ENCODE measurements at places on chromosomes 3 and 15.

DNA sequence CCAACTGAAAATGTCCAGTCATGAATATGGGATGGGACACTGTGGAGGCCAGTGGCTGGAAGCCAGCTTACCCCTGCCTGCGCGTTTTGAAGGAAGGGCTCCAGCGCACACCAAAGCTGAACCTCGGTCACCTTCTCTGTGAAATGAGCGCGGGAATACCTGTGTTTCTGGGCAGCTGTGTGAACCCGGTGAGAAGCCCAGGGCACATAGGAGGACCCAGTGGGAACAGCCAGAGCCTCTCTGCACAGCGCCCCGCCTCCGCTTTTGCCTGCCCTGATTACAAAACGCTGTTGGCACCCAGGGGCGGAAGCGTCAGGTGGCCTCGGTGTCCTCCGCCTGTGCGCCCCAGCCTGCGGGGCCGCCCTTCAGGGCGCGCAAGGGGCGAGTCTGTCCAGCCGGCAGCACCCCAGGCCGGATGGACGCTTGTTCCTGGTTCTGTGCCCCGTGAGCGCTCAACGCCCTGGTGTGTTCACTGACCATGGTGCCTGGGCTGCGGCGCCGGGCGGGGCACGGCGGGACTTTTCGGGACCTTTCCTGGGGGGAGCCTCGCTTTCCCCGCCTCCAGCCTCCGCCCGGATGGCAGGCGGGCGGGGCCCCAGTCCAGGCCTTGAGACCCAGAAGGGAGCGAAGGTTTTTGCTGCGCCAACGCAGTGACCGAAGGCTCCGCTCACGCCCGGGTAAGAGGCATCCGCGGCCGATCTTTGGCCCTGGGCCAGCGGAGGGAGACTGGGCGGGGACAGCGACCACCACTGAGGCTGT is at the start of gene SQOR:
Gene SQOR, plus strand, starts transcription at position 598 of the 759 bp plus-strand sequence. CDS start 23,895 bp downstream, outside the sequence.
- peak; percentile 30 for DNase-seq

DNA sequence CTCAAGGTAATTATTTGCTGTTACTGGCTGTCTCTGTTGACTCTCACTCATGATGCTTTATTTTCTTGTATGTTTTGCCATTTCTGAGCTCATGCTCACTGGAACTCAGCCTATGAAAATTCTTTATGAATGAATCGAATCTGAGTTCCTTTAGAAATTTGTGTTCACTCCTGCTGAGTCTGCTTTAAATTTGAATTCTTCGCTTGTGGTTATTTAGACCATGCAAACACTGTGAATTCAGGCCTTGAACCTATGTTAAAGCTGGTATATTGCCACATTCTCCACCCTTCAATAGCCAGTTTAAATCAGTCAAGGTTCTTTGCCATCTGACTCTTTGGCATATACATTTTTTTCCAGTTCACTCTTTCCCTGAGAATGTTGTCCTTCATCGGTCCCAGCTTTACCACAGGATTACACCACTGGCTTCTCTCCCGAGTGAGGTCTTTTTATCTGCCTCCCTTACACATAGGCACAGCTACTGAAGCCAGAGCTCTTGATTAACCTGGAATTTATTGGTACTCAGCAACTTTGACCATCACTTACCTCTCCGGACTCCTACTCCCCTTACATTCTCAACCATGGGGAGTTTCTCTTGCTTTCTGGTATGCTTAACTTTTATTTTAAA is 400.6 kb downstream of the VPS13C start:
- DNase-seq: no peak

GRCh38 chr3:189401196-189401595 is 229.4 kb downstream of the TPRG1 start:
- no peak for DNase-seq

- DNase-seq: no peak
Observed at GRCh38 chr3:5332270-5332956, 144.9 kb downstream of the EDEM1 start.

GRCh38 chr3:7340795-7341194 is 479.9 kb downstream of the GRM7 start:
- DNase-seq: no peak

DNA sequence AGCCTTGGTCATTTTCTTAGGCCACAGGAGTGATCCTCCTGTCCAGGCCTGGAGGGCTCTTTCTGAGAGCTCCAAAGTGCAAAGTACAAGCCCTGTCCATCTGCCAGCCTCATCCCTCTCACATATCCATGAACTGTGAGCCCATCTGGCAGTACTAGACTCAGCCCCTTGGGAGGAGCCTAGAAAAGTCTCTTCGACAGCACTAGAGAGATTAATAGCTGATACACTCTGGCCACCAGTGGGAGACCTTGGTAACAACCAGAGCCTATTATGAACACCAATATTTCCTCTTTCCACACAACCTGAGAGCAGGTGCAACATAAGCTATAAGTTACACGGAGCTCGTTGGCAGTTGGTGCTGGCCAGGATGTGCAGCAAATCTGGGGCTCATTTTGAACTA is 59.5 kb upstream of the DCLK3 start:
- DNase-seq: no peak

GRCh38 chr3:152203652-152204051 is 65.1 kb upstream of the MBNL1 start:
- no peak for DNase-seq

DNA sequence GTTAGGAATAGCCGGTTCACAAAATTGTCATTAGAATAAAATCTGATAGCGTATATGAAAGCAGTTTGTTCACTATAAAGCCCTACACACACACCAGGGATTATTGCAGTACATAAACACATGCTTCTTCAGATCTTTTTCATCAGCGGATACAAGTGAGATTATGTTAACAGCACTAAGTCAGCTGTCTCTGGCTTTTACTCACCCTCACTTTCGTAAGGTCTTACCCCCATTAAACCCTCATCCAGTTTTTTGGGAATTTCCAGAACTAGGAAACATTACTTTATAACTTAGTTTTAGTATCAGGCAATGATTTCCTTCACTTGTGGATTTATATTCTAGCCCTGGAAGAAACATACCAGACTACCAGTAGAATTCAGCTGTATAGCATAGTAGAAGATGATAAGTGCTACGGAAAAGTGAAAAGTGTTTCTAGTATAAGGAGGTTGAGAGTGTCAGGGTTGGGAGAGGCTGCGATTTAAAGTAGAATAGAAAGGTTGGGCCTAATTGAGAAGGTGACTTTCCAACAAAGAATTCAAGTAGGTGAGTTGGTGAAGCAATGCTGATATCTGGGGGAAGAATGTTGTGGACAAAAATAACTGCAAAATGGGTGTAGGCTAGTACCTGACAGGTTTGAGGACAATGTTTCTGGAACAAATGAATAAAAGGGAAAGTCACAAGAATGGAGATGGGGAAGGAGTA is 22.7 kb downstream of the TMEM207 start:
- DNase-seq: no peak

- no peak for DNase-seq
Observed at GRCh38 chr15:62566248-62566647, 401.2 kb upstream of the C2CD4B start.

DNA sequence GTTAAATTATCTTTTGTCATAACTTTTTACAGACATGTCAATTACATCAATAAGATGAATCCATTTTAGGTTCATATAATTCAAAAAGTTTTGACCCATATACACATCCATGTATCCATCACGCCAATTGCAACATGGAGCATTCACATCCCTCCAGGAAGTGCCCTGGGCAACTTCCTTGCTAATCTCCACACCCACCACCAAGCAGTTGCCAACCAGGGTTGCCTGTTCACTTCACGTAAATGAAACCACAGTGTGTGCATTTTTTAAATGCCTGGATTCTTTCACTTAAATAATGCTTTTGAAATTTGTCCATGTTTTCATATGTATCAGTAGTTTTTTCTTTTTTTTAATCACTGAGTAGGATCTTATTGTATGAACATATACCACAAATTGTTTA is 40.7 kb upstream of the LYZL4 start:
- DNase-seq: no peak

Measured in NCI-H510A (cell line).